CMK (cell line): ENCODE measurements at places on chromosomes 7 and 10.

DNA sequence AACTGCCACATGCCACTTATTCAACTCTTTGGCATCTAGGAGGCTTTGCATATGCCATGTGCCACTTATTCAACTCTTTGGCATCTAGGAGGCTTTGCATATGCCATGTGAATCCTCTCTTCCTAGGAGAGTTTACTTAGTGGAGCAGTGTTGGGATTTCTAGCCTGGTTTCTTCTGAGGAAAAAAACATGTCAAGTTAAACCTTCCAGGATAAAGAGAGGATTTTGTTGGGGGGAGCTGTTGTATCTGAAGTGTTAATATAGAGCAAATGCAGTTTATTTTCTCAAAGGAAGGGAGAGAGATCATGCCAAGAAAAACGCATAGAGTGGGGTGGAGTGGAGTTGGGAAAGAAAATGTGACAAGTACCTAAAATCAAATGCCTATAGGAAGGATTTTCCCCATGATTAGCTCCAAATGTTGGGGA is 91.5 kb downstream of the MCU start:
- DNase-seq = no peak

DNA sequence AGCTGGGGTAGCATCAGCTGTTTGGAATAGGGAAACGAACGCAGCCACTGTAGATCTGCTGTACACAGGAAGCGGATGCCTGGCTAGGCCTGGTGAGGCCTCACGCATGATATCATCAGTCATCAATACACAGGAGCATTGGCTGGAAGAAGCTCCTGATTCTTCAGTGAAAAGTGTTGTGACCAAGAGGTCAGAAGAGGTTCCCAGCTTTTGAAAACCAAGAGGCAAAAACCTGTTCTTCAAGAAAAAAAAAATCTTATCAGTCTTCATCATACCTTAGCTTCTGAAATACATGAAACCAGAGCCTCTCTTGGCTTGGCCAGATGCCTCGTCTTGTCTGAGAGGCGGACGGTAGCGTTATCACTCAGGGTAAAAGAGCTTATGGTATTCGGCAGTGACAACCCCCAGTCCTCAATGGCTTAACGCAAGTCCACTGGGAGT is 139.3 kb upstream of the TCF7L2 start:
- DNase-seq = no peak

DNA sequence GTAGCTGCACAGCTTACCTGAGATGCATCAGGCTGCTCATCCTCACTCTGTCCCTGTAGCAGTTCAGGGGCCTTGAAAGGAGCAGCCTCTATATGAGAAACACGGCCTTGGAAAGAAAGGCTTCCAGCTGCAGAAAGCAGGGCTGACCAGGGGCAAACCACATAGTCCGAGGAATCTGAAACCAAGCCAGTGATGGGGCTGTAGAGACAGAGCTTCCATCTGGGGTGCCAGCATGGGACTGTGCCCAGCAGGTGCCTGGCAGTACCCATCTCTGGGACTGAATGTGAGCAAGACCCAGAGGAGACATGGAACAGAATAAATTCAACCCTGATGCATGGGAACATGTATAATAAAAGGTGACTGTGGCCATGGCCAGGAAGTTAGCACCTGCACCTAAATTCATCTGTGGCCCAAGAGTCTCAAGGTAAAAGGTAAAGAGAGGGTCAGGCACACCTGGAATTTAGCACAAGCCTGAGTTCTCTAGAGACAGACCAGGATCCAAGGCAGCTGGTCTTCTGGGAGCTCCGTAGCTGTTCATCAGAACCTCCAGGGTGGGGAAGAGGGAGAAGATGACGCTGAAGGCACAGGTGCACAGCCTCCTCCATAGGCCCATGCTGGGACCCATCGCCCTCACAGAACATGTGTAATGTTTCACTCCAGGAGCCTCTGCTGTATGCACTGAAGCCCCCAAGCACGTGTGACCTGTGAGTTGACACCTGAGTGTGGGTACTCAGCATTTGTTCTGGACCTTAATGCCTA is 25.3 kb downstream of the FRMPD2 start:
- DNase-seq = no peak

GRCh38 chr7:129728875-129729467 is 117.5 kb downstream of the NRF1 start:
- no peak for DNase-seq

GRCh38 chr7:111594602-111595001 is 32.3 kb upstream of the IMMP2L start:
- DNase-seq = no peak

GRCh38 chr7:15720849-15721471 is 34.5 kb upstream of the MEOX2 start:
- DNase-seq = peak; percentile 9

DNA sequence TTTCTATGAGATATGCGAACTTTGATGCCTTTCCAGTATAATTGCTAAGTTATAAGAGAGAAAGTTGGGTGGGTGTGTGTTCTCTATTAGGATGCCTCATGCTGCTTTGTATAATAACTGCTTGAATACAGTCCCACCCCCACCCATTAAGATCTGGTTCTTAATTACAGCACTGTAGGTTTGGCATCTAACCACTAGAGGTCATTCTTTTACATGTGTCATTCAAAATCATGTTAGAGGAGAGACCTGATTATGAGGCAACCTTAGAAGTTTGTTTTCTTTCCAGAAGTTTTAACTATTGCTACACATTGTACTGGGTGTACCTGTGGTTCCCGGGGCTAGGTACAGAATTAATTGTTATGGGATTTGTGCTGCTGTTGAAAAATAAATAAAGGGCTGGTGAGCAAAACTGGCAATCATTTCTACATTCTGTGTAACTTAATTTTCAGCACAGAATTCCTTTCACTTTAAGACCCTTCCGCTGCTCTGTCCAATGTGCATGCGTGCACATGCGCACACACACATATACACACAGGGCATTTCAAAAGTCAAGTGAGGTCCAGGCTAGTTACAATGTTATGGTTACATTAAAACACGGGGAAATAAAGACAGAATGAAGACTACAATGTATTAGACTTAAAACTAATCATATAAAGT is 1156.3 kb downstream of the SORCS3 start:
- DNase-seq = no peak

DNA sequence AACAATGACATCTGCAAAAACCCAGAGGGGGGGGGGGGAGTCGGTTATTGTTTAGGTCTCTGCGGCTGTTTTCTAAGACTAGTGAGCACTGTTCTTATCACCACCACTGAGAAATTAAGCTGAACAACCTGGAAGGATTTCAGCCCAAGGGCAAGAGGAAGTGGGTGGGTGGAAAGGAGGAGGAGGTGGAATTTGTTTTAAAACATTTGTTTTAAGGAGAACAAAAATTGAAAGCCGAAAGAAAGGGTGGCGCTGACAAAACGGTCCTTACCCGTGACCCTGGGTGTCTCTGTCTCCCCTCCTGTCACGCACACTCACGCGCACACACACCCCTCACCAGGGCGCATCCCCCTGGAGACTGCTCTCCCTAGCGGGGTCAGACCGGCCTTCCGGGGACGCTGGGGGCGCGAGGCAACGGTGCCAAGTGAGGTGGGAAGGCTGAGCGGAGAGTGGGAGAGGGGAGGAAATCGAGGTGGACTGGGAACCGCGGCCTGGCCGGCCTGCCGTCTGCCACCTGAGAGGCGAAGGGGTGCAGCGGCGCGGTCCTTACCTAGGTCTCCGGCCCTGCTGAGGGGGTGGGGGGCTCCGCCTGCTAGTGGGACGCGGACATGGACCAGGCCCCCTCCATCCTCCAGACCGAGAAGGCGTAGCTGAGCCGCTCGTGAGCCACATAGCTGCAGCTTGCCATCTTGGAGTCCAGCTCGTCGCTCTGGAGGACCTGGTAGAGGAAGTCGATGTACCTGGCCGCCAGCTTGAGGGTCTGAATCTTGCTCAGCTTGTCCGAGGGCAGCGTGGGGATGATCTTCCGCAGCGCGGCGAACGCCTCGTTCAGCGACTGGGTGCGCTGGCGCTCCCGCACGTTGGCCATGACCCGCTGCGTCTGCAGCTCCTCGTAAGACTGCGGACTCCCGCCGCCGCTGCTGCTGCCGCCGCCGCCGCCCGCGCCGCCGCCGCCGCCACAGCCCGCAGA is 1.0 kb downstream of the TWIST1 start:
- DNase-seq = no peak

GRCh38 chr7:74452748-74453321 is 871 bp upstream of the GTF2IRD1 start:
- DNase-seq = no peak

DNA sequence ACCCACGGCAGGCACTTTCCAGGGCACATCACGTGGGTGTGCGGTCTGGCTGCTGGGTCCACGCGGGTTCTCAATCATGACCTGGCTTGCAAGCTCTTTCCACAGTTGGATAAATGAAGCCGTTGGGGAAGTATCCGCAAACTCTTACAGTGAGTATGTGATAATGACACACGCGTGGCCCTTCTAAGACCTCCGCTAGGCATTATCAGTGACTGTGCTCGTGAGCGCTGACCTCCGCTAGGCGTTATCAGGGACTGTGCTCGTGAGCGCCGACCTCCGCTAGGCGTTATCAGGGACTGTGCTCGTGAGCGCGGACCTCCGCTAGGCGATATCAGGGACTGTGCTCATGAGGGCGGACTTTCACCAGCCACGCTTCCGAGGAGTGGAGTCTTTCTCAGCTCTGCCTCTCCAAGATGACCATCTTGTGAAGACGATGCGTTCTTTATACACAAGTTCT is 107.0 kb downstream of the WDR37 start:
- no peak for DNase-seq

DNA sequence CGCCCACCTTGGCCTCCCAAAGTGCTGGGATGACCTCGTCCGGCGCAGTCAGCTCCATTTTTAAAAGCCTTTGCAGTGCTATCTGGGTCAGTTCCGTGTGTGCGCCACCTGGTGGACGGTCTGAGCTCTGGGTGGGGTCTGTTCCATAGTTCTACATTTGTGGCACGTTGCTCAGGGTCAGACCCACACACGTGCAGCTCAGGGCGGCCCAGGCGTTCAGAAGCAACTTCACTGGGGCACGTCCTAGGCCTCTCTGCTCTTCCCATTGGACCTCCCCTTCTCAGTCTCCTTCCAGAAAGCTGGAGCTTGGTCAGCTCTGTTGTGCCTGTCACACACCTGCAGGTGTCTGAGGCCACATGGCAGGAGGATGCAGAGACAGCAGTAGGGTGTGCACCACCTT is 137.9 kb downstream of the DNAJB6 start:
- no peak for DNase-seq

DNA sequence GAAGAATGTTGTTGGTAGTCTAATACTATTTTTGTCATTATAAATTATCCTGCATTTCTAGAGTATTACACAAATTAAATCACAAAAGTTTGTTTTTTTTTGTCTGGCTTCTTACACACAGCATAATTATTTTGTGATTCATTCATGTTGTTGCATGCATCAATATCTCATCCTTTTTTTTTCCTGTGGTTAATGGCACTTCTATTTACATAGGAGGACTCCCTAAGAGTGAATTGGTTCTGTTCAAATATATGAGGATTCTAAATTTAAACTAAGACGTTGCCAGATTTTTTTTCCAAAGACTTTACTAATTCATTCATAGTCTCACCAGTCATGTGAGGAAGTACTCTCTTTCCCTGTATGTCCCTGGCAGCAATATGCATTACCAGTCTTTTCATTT is 303.3 kb downstream of the GPR37 start:
- DNase-seq = no peak
